Stimulated activated CD4-positive, alpha-beta T cell treated with anti-CD3 and anti-CD28 coated beads, Interleukin-1b, Interleukin-23, amount 100 ng/mL, for 48 hours (primary cell): ENCODE measurements at places on chromosomes 5 and 9.

- DNase-seq = no peak
These were observed 317.0 kb upstream of the IRX4 start for GRCh38 chr5:2199697-2200096.

- no peak for DNase-seq
These were observed 4.9 kb downstream of the IRX2 start for GRCh38 chr5:2746561-2747032.

DNA sequence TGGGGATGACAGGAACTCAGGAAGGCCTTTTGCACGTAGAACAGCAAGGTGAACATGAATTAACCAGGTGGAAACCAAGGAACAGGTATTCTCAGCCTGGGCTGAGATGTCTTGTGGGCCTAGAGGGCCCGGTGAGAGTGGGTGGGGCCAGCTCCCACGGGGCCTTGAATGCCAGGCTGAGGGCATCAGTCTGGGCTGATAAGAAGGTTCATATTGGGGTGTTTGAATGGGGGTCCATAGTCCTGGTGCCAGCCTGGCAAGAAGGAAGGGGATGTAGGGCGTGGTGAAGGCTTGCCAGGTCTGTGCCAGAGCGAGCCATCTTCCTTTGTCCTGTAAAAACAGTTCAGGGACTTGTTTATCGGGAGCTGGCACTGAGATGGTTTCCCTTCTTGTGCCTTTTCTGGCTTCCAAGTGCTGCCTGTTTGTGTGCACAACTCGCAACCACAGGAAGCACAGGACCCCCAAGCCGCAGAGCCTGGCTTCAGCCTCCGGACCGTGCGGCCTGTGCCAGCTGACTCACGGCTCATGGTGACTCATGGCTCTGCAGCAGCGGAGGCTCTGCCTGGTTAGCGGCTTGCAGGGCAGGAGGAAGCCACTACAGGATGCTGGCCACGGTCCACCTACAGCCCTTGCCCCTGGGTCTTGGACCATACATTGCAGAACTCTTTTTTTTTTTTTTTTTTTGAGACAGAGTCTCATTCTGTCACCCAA is 2.4 kb downstream of the CARD19 start:
- peak; percentile 67 for DNase-seq

GRCh38 chr9:109830545-109830944 is 50.5 kb downstream of the PALM2AKAP2 start:
- DNase-seq = no peak

DNA sequence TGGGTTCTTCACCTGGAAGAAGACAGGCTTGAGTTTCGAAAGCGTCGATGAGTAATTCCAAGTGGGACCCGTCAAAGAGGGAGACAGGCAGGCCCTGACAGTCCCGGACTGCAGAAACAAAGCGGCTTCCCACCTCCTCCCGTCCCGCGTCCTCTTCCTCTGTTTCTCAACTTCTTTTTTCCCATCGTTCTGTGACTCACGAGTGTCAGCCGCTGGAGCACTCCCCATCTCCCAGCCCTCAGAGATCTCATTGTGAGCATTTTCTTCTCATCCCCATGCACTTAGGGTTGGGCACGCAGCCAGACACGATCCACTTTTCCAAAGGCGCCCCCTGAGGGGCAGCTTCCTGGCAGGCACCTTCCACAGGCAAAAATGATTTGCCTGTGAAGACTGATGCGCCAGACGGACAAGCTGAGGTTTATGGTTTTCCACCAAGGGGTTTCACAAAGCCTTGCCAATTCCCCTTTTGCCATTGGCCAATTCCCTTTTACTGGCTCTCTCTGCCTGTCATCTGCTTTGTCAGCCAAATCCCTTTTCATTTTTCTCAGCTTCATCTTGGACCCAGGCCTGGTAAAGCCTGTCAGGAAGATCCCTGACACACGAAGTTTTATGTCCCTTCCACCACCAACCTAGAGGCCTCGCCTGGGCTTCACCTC is 86.5 kb upstream of the ANKRD55 start:
- DNase-seq = no peak

- DNase-seq = no peak
These were observed 291.5 kb downstream of the SEC61B start for GRCh38 chr9:99513441-99514112.

GRCh38 chr5:122492675-122493074 is 180.6 kb downstream of the SNCAIP start:
- DNase-seq = no peak

DNA sequence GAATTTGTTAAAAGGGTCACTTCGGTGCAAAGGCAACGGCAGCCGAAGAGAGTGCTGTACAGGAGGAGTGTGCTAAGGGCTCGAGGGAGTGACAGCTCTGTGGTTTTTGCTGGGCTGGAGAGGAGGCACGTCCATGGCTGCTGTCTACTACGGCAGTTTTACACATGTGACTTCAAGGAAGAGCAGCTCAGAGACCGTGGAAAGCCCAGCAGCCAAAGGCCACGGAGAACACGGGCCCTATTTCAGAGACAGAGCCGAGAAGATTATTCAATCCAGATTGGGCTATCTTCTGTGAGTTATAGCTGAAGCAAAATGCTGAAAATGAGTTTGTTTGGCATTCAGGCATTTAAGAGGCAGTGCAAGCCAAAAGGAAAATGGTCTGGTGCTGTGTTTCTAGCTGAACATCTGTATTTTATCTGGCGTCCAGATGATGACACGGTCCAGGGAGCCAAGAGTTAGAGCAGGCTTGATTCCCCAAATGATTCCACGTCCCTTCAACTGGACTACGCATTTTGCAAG is 96.4 kb downstream of the RFK start:
- no peak for DNase-seq

GRCh38 chr9:128809831-128810230 is 8.5 kb upstream of the ENDOG start:
- no peak for DNase-seq

DNA sequence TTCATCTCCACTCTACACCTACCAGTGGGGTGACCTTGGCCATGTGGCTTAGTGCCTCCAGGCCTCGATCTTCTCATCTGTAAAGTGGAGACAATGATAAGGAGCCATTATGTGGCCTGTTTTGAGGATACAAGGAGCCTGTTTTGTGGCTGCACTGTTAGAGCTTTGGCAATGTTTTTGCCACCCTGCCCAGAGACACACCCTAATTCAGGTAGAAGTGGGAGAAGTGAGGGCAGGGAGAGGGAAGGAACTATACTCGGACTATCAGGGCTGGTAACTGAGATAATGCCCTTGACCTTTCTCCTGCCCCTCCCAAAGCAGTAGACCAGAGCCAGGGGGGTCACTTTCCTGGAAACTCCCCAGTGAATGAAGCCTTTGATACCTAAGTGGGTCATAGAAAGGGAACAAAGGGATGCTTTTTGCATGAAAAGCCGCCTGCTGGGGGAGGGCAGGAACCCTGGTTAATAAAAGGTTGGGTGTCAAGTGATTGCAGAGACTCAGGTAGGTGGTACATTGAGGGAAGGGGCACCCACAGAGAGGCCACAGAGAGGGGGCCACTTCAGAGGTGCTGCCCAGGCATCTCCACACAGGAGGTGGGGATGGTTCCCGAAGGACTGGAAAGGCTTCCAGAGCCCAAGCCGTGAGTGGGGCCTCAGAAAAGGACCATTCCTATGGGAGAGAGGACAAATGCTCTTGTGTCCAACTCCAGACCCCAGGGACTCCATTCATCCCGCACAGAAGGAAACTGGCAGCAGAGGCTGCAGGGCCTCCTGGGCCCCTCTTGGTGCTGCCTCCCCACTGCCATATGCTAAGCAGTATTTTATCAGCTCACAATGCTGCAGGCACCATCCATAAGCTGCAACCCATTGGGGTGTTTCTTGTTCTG is 42.3 kb upstream of the VDAC1 start:
- DNase-seq = no peak

DNA sequence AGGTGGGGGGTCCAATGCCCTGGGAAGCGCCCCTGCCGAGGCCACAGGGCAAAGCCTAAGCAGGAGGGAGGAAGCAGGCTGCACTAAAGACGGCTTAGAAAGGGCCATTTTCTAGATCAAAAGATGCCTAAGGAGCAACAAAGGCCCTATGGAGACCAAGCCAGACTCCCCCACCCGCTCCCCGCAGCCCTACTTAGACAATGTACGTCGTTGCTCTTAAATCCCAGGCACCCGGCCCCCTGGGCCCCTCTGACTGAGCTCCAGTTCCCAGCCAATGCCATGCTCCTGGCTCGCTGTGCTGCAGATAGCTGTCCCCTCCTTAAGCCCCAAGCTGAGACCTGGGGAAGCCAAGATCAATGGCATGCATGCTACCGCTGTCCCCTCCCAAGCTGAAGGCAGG is 10.3 kb downstream of the IPPK start:
- DNase-seq = no peak

DNA sequence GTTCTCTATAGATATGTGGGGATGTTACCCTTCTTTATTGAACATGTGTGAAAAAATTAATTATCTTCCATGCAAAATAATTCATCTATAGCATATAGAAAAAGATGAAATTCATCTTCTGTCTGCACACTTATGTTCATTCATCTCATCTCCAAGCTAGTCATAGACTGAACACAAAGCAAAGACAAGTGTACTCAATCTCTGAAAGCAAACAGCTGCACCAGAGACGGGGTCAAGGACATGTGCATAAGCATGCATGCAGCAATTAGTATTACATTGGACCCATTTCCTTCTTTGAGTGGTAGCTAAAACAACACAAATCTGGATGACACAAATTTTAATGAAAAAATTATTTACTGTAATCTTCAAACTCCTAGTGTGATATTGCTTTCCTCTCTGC is 547.0 kb upstream of the COX7C start:
- DNase-seq = no peak

GRCh38 chr5:61626639-61627282 is 294.7 kb downstream of the ZSWIM6 start:
- no peak for DNase-seq

GRCh38 chr5:50406877-50407276 is 34.2 kb downstream of the EMB start:
- no peak for DNase-seq

- no peak for DNase-seq
These were observed 104.7 kb downstream of the EFNA5 start for GRCh38 chr5:107565791-107566767.

- no peak for DNase-seq
These were observed 45.1 kb upstream of the PJA2 start for GRCh38 chr5:109454731-109455505.

GRCh38 chr5:163880302-163880701 is 374.9 kb downstream of the MAT2B start:
- DNase-seq = no peak

- no peak for DNase-seq
These were observed 33.0 kb upstream of the HOMER1 start for GRCh38 chr5:79546782-79547428.

GRCh38 chr9:87682085-87682484 is 43.8 kb upstream of the CTSL start:
- no peak for DNase-seq

- no peak for DNase-seq
These were observed 1905.1 kb downstream of the MAT2B start for GRCh38 chr5:165410476-165410875.

DNA sequence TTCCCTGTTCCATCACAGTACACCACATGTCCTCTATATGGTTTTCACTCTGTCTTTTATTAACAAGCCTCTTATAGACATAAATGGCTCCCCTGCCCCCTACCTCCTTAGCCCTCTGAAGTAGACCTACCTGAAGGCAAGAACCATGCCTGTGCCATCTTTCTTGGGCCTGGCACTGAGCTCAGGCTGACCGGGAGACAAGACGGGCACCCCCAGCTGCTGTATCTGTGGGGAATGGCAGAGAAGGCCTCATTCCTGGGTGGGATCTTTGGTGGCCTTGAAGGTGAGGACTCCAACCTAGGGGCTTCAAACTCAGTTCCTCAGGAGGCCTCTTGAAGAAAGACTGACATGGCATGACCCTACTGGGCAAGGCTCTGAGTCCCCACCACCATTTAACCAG is 109.9 kb downstream of the GABBR2 start:
- no peak for DNase-seq

- DNase-seq = no peak
These were observed 226.4 kb downstream of the GNA14 start for GRCh38 chr9:77421506-77422265.

DNA sequence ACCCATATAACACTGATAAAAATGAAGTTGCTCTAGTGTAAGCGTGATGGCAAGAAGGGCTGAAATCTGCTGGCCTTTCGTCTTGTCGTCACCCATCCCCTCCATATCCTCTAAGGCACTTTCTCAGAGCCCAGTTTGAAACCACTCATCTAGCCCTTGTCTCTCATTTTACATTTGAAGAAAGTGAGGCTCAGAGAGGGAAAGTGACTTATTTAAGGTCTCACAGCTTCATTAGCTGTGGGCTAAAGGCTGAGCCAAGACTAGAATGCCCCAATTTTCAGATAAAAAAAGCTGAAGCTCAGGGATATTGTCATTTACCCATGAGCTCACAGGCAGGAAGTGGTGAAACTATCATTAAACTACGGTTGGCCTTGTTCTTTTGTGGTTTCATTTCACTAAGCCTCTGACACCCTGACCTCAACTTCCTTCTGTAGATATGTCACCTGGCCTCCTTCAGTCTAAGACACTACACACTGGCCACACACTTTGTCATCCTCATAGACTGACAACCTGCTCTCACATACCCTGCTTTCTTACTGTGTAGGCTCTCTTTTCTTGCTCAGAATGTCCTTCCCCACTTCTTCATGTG is 176.7 kb upstream of the DMAC1 start:
- DNase-seq = peak; percentile 68

GRCh38 chr5:142120247-142120935 is 11.8 kb downstream of the NDFIP1 start:
- no peak for DNase-seq

- no peak for DNase-seq
These were observed 1137.8 kb downstream of the CDH18 start for GRCh38 chr5:18850216-18850615.

DNA sequence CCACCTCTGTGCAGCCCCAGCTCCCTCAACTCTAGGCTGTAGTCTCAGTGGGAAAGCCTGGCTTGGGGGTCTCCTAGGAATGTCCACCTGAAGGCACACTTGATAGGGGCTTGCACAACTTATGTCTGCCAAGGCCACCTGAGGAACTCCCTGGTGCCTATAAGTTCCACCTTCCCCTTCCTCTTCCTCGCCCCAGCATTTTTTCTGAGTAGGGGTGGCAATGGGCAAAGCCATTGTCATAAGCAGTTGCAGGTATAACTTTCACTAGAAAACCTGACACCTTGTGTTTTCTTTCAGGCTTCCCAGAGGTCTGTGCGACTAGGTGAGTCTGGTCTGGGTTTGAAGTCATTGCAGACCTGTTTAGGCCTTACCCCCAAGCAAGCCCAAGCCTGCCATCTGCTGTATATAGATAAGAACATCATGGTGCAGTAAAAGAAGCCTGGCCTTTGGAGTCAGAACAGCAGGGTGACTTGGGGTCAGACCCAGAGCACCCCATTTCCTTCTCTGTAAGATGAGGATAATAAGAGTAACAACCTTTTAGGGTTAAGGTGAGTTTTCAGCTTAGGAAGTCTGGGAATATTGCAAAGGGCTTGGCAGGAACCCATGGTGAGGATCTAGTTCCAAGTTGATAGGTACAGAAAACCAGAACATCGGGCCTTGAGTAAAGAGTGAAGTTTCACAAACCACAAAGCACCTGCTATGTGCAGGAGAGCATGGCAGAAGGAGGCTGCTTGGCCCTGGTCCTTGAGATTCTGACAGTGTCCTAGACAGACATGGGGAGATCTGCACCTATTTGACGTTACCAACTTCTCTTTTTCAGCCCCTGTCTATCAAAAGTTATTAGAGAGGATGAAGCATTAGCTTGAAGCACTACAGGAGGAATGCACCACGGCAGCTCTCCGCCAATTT is 33.8 kb downstream of the TGFBI start:
- DNase-seq = peak; percentile 17

- no peak for DNase-seq
These were observed 50.4 kb upstream of the CKMT2 start for GRCh38 chr5:81182396-81183390.
